ENCODE measurements at places on chromosomes 13 and 19.

DNA sequence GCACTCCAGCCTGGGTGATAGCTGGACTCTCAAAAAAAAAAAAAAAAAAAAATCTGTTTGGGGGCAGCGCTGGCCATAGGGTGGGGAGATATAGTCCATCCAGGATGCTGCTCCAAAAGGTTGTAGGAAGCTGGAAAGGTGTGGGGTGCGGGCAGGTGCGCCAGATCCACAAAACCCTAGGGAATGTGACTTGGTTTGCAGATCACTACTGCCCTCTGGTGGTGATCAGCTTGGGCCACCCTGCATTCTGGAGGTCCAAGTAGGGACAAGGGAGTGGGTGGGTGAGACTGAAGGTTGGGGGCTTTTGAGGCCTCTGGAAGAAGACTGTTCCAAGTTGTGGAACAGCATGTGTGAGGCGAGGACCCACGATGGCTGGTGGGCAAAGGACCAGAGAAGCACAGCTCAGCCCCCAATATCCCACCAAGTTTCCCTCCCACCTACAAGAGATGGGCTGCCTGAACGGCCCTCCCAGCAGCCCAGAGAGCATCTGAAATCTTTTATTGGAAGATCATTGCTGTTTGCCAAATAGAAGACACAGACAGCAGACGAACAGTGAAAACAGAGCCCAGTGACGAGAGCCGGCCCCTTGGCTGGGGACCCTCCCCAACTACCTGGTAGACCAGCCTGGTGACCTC is 10.4 kb upstream of the TYK2 start:
- peak; percentile 78 for DNase-seq

DNA sequence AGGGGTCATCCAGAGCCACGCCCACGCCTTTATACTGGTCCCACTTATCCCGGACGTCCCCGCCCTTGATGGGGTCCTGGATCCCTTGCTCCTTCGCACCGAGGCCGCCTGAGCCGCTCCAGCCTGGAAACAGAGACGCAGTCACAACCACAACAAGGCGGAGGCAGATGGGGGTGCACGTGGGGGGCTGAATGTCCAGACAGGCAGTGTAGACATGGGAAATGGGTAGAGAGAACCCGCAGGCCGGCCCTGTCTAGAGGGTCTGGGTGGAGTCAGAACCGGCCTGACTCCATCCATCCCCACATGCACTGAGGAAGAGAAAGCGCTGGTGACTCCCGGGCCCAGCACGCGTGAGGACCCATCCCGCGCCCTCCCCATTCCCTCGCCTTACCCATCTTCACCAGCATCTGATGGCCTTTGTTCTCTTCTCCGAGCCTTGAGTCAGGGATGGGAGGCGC is 23.0 kb downstream of the CHERP start:
- DNase-seq: no peak

DNA sequence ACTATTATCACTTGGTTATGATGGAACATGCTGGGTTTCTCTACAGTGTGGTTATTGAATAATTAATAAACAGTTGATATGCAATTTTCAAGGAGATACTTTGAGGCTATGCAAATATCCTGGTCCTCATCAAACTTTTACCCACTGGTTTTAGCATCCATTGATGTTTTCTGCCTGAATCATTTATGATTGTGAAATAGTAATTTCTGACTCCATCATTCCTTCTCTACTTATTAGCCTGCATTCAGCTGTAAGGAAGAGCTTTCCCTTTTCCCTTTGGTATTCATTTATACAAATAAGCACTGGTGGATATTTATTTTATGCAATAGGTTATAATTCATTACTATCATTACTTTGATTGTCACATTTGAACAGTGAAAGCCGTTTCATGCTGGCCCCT is 13.9 kb upstream of the DNAJC15 start:
- no peak for DNase-seq

DNA sequence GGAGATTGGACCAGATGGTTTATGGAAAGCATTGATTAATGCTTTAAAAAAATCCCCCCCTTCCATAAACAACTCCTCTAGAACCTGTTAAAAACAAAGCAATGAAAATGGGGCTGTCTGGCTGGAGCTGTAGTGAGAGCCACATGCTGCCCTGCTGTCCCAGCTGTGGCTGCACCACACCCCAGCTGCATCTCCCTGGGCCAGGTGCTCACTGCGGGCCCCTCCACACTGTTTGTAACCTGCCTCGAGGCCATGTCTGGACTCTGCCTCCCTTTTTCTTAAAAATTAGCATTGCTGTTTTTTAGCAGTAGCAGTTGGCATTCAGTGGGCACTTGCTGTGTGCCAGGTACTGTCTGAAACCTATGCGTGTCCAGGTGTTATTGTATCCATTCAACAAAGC is 15.2 kb upstream of the F2RL3 start:
- no peak for DNase-seq

GRCh38 chr13:50521006-50521830 is 322.3 kb downstream of the DLEU7 start:
- no peak for DNase-seq
